ENCODE measurements at places on chromosomes 5 and 9.
A peak's percentile ranks its signal among the peaks of the same experiment; 100 is the strongest.

DNA sequence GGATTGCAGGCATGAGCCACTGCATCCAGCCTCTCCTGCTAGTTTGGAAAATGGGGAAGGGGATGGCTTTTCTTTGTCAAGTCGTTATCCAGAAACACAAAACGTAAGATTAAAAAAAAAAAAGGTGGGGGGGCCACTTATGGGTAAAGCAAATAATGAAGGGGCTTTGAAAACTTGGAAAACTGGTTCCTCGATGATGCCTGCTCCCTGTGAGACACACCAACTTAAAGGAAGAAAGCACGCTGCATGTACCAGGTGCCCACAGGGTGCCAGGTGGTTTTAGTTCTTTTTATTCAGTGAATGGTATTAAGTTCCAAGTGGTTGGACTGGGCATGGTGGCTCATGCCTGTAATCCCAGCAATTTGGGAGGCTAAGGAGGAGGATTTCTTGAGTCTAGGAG lies 170.1 kb downstream of the GOLPH3 start:
- DNase-seq, result no peak

- no peak for DNase-seq
Measured at GRCh38 chr9:114525513-114525912, 20.2 kb upstream of the WHRN start.

DNA sequence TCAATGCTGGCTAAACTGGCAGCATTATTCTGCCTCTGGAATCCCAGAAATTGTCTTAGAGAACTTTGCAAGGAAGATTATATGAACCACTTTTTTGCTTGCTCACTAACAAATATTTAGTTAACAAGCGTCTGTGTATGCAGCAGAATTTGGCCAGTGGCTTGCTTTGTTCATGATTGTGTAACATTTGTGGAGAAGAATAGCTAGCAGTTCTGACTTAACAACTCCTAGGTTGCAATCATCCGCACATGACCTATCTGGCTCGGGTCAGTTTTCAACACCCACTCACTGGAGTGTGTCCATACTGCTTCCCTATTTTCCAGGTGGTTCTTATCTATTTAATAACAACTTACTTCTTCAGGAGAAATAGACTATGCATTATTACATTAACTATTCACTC lies 98.5 kb downstream of the SNX18 start:
- no peak for DNase-seq

GRCh38 chr9:88218726-88219125 lies 80.5 kb upstream of the SPATA31C2 start:
- DNase-seq, result no peak

DNA sequence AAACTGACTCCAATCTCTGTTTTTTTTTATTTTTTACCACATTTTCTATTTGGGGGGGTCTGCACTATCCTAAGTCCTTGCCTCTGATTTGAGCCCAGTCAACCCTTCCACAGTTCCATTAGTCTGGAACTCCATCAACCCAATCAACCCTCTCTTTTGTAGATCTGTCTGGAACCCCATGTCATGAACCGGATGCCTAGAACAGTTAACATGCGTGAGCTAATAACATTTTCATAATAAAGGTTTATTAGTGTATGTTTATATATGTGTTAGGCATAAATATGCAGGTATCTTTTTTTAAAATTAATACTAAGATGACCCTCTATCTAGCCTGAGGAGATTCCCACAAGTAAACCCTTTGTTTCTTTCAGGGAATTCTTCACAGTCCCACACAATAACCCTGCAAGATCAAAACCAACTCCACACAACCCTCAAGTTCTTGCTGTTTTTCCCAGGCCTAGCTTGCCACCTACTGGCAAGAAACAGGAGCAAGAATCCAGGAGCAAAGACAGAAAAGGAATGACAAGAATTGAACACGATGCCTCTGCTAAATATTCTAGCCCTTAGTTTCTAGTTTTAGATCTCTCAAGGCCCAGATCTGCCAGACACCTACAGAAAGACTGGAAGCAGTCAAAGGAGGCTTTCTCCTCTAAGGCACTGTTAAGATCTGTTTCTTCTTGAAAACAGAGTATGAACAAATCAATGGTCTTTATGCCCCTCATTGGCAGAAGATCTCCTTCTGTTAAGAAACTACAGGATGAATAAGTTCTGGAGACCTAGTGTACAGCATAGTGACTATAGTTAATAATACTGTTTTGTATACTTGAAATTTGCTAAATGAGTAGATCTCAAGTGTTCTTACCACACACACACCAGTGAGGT lies 100.4 kb downstream of the TRIM36 start:
- DNase-seq, result peak; percentile 51

GRCh38 chr5:37847978-37848425 lies 8.2 kb upstream of the GDNF start:
- no peak for DNase-seq

GRCh38 chr5:155147222-155147621 lies 133.7 kb downstream of the KIF4B start:
- no peak for DNase-seq

GRCh38 chr9:130332384-130332926 lies 66.9 kb downstream of the HMCN2 start:
- no peak for DNase-seq

DNA sequence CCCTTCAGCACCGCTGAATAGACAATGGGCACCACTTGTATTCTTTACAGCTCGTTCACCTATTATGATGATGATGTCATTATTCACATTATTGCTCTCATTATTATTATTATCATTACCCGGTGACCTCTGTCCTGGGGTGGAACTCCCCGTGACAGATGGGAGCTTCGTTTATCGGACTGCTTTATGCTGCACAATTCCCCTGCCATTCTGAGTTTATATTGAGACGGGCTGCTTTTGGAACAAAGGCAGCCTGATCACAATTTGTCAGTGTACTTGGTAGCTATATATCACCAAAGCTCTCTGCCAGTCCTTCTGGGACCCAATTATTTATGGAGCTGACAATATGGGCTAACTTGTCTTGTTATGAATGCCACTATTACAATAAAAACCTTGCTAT lies 1145.6 kb upstream of the WWC1 start:
- no peak for DNase-seq

- DNase-seq, result no peak
Measured at GRCh38 chr5:168591302-168592013, 12.3 kb upstream of the PANK3 start.

DNA sequence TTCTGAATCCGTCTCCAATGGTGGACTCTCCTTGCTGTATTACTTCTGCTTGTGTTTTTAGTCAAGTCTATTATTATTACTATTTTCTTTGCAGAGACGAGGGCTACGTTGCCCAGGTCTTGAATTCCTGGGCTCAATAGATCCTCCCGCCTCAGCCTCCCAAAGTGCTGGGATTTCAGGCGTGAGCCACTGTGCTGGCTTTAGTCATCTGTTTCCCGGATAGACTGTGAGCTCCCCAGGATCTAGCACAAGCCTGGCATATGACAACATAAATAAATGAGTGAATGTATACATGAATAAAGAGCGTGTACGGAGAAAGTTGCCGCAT lies 439 bp upstream of the DDX46 start:
- DNase-seq, result no peak

DNA sequence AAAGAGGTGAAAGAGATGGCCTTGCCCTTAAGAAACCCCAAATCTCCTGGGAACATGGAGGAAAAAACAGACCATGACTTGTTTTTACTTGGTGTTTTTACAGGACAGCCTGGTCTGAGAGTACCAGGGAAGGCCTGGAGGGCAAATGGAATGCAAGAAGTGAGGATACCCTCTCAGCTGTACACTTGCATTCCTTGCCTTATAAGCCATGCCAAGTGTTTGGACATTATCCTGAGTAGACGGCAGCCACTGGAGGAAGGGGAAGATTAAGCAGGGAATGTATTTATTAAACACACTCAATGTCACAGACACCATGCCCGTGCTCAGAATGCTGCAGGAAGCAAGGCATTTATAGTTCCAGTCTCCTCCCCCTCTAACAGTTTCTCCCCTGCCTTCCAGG lies 581.4 kb downstream of the CDK5RAP2 start:
- DNase-seq, result no peak

DNA sequence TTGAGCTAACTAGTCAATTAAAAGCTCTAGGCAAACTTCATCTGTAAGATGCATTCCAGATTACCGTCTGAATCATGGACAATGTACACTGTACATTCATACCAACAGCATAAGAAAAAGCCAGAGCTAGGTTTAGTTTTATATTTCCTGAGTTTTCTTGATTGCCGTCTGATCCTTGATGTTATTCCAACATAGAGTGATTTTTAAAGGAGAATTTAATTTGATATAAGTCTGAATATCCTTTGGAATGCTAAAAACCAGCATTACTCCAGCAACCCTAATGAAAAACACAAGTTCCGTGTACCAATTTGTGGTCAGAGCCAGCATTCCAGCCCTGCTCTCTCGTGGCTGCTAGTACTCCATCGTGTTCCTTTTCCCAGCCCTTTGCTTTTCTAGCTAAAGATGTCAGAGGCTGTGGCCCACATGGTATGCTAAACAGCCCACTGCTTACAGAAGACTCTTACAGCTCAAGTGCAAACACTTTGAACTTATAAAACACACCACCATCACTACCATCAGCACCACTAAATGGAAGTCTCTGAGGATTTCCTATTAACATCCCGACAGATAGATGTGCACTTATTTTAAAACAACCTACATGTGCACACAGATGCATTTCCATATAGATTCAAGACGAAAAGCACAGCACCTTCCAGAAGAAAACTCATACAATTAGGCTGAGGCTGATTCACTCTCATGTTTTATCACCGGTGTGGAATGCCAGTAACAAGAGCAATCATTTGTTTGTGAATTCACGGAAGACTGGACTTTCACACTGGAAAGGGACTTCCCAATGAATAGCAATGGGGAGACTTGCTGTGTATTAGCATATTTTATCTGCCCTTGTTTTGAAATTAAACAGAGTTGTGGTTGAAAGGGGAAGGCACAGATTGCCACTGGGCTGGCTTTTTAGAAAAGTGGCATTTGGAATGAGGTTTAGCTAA lies 246.9 kb upstream of the GAS1 start:
- no peak for DNase-seq

GRCh38 chr5:139738193-139739149 lies 57.1 kb upstream of the PSD2 start:
- peak; percentile 37 for DNase-seq

GRCh38 chr9:31697956-31698355 lies 686.5 kb upstream of the ACO1 start:
- no peak for DNase-seq

GRCh38 chr5:160347448-160347847 lies 23.0 kb downstream of the C1QTNF2 start:
- no peak for DNase-seq

- DNase-seq, result peak; percentile 20
Measured at GRCh38 chr5:135694012-135694411, 115.2 kb upstream of the CXCL14 start.

- DNase-seq, result no peak
Measured at GRCh38 chr9:4842213-4842612, 49.5 kb downstream of the RCL1 start.

DNA sequence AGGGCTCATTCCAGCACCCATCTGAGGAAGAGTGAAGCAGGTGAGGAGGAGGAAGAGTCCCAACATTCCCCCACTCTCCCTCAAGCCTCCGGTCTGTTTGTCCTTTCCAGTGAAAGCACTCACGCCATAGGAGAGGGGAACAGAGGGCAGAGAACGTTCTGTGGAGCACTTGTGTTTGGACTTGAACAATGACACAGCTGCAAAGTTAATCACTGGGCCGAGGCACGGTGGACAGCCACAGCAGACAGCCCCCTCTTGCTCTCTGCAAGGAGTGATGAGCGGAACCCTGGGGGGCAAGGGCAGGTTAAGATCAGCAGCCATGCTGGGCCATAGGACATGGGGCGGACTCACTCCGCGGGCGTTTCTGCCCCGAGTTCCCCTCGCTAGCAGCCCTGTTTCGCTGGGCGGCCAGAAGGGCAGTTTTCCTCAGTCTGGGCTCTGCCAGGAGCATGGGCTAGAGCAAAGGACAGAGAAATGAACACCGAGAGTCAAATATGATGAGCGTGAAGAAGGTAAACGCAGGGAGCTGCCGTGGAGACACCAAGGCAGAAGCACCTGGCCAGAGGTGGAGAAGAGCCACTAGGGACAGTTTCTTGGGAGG lies 185.7 kb downstream of the GAPVD1 start:
- no peak for DNase-seq

DNA sequence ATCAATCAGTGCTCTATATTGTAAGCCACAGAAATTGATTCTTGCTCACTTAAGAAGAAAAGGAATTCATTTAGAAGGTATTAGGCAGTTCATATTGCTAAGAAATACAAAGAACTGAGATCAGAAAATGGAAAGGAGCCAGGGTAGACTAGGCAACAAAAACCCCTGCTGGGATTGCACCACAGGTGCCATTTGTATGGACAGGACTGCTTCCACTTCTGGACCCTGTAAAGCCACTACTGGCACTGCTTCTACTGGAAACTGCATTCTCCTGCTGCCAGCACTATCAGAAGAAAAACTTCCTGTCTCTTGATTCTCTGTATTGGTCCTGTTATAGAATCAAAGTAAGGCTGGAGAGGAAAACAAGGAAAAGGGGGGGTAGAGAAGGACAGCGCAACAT lies 45.9 kb downstream of the CERT1 start:
- DNase-seq, result no peak

GRCh38 chr9:93318480-93318879 lies 133.0 kb upstream of the FAM120A start:
- DNase-seq, result peak; percentile 32

DNA sequence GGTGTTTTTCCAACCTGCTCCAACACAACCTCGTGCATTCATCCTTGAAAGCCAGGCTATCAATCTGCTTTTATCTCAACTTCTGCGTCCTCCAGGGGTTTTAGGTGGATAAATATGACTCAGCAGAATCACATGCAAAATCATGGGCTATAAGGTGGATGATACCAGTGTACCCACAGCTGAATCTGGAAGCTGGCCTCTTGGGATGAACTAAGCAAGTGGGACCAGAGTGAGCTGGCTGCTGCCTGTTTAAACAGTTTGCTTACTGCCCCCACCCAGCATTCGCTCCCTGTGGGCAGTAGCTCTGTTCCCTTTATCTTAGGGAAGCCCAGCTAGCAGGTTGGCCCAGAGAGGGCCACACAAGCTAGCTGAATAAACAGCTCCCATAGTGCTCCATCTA lies 194.0 kb downstream of the CRB2 start:
- no peak for DNase-seq
